H1 (cell line): ENCODE measurements at places on chromosomes 13 and 19. TPM values are rescaled to one million over a fixed set of nuclear protein-coding genes. Genes with fewer than 3 reads are reported as not detected.
A peak's percentile ranks its signal among the peaks of the same experiment; 100 is the strongest.

- no peak overlapping the region for H3K4me3 ChIP-seq
- DNase-seq, result no peak
- H3K27me3 ChIP-seq, result no peaks in the 10 kb centered on the region
These were observed 276.4 kb downstream of the LHFPL6 start for GRCh38 chr13:39326469-39327171.

Gene KANK3
- 2.3 and 2.5 TPM in 2 replicates for total RNA-seq

Gene SLC8A2
- total RNA-seq, result 7.3 and 8.3 TPM in 2 replicates

DNA sequence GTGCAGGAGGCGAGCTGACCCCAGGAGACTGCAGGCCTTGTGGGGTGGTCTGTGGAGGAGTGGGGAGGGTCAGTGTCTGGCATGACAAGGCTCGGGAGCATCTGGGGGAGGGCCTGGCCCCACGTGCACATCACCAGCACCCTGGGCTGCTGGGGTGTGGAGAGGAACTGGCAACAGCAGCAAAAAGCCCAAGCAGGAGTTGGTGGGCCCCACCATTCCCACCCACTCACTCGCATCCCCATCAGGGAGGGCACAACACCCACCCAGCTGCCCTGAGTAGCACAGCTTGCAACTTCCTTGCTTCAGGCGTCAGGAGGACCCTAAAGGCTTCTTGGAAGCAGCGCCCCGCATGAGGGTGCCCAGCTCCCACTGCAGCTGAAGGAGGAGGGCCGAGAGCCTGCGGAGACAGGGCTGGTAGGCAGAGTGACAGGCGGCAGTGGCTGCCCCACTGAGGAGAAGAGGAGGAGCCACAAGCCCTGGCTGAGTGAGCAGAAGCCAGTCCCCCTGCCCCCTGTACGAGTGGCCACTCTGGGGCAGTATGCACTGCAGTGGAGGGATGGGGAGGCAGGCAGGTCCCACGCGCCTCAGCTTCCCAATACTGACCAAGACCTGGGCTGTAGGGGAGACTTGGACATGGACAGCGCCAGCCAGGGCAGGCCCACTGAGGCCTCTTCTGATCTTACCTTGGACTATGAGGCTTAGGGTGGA lies 26.5 kb downstream of the ELL start:
- peaks cover 9% of the 10 kb centered on the region; the same call in 1 of the 2 replicates for H3K4me1 ChIP-seq
- H3K36me3 ChIP-seq, result no peaks in the 10 kb centered on the region
- no peak overlapping the region for H3K27ac ChIP-seq
- no peak overlapping the region for H3K4me3 ChIP-seq
- DNase-seq, result no peak

Gene FOXA3
- total RNA-seq, result 20.2 and 21.7 TPM in 2 replicates

DNA sequence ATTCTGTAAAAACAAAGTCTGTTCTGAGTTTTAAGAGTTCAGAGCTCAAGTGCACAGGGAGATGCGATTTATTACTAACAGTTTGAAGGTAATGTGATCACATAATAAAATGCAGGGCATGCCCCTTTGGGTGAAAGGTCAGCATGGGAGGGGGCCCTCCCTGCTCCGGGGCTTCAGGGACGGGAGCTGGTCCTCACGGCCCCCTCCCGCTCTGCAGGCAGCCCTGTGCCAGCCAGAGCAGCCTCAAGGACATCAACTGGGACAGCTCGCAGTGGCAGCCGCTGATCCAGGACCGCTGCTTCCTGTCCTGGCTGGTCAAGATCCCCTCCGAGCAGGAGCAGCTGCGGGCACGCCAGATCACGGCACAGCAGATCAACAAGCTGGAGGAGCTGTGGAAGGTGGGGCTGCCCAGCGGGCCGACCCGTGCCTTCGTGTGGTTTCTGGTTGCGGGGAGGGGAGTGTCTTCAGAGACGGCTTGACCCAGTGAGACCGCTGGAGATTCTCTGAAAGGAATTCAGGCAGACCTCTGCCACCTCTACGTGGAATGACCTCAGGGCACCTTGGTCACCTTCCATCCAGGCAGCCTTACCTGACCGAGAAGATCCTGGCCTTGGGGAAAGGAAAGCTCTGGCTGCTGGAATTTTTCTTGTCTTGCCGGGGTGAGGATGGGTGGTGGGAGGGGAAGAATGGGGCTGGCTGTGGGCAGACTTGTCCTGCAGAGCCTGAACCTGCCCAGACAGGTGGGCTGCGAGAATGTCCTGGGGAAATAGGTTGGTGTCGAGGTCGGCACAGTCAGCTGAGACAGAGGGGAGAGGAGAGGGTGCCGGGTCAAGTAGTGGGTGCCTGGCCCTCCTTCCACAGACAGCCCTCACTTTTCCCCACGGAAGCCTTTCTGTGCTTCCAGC lies 19.0 kb downstream of the UPF1 start:
- DNase-seq, result no peak
- no peak overlapping the region for H3K4me3 ChIP-seq
- no peaks in the 10 kb centered on the region for H3K4me1 ChIP-seq
- H3K27me3 ChIP-seq, result no peaks in the 10 kb centered on the region

Gene MBNL2
- total RNA-seq, result 2.6 and 3.2 TPM in 2 replicates

Gene NXNL1
- total RNA-seq, result not detected in 2 replicates

GRCh38 chr19:13847407-13848339 lies 29.3 kb upstream of the NANOS3 start:
- peaks cover 6% of the 10 kb centered on the region for H3K4me1 ChIP-seq
- H3K27me3 ChIP-seq, result no peaks in the 10 kb centered on the region
- H3K36me3 ChIP-seq, result no peaks in the 10 kb centered on the region
- DNase-seq, result peak; percentile 90
- H3K4me3 ChIP-seq, result peak overlapping the region; percentile 78
- H3K27ac ChIP-seq, result peak overlapping the region; percentile 97

DNA sequence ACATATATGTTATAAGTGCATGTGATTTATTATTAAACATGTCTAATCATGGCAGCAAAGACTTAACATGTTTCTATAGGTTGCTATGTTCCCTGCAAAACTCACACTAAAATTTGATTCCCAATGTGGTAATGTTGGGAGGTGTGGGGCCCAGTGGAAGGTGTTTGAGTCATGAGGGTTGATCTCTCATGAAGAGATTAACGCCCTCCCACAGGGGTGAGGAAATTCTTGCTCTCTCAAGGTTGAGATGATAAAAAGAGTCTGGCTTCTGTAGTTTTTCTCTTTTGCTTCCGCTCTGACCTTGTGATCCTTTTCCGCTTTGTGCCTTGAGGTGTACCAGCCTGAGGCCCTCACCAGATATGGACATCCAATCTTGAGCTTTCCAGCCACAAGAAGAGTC lies 737.5 kb upstream of the SLITRK5 start:
- H3K27ac ChIP-seq, result no peak overlapping the region; the same call in 1 of the 2 replicates
- no peak overlapping the region for H3K4me3 ChIP-seq
- DNase-seq, result no peak
- no peaks in the 10 kb centered on the region for H3K27me3 ChIP-seq

GRCh38 chr19:53549340-53549739 lies 11.4 kb downstream of the ZNF331 start:
- H3K27me3 ChIP-seq, result no peaks in the 10 kb centered on the region
- H3K36me3 ChIP-seq, result peaks cover 2% of the 10 kb centered on the region; the same call in 1 of the 2 replicates
- H3K4me3 ChIP-seq, result no peak overlapping the region
- H3K4me1 ChIP-seq, result peaks cover 8% of the 10 kb centered on the region
- no peak overlapping the region for H3K27ac ChIP-seq

- DNase-seq, result no peak
- no peaks in the 10 kb centered on the region for H3K27me3 ChIP-seq
- H3K4me3 ChIP-seq, result no peak overlapping the region
- H3K36me3 ChIP-seq, result no peaks in the 10 kb centered on the region
- H3K4me1 ChIP-seq, result no peaks in the 10 kb centered on the region
- no peak overlapping the region for H3K27ac ChIP-seq
These were observed 14.0 kb upstream of the GJB2 start for GRCh38 chr13:20206698-20207235.

Gene COG6
- 19.2 and 22.3 TPM in 2 replicates for total RNA-seq

GRCh38 chr13:20492641-20493040 lies 33.0 kb downstream of the CRYL1 start:
- no peak overlapping the region for H3K4me3 ChIP-seq
- no peaks in the 10 kb centered on the region; the same call in 1 of the 2 replicates for H3K4me1 ChIP-seq
- H3K27me3 ChIP-seq, result no peaks in the 10 kb centered on the region

Gene CEACAM4
- total RNA-seq, result not detected in 2 replicates

DNA sequence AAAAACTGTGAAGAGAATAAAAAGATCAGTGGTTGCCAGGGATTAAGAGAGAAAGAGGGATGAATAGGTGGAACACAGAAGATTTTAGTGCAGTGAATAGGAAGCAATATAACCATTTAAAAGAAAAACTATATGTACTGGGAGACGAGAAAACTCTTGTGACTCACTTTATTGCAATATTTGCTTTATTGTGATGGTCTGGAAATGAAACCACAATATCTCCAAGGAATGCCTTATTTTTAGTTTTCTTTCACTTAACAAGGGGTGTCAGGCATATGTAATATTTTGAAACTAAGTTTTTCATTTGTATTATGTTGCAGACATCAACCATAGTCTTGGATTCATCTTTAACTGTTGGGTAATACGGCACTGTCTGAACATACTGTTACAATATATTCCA lies 1308.2 kb downstream of the PCDH9 start:
- no peak overlapping the region for H3K27ac ChIP-seq
- H3K27me3 ChIP-seq, result no peaks in the 10 kb centered on the region
- no peaks in the 10 kb centered on the region for H3K36me3 ChIP-seq
- H3K4me1 ChIP-seq, result peaks cover 4% of the 10 kb centered on the region; the same call in 1 of the 2 replicates
- no peak overlapping the region for H3K4me3 ChIP-seq
- no peak for DNase-seq

DNA sequence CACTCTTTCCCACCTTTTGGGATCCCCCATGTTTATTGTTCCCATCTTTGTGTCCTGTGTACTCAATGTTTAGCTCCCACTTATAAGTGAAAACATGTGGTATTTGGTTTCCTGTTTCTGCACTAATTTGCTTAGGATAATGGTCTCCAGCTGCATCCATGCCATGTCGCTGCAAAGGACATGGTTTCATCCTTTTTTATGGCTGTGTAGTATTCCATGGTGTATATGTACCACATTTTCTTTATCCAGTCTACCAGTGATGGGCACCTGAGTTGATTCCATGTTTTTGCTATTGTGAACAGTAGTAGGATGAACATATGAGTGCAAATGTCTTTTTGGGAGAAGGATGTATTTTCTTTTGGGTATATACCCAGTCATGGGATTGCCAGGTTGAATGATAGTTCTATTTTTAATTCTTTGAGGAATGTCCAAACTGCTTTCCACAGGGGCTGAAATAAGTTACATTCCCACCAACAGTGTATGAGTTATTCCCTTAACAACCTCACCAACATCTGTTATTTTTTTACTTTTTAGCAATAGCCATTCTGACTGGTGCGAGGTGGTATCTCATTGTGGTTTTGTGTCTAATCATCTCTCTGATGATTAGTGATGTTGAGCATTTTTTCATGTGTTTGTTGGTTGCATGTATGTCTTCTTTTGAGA lies 55.7 kb upstream of the MEDAG start:
- no peaks in the 10 kb centered on the region for H3K36me3 ChIP-seq
- no peak overlapping the region for H3K27ac ChIP-seq
- DNase-seq, result no peak
- H3K4me1 ChIP-seq, result no peaks in the 10 kb centered on the region; the same call in 1 of the 2 replicates
- H3K4me3 ChIP-seq, result no peak overlapping the region

DNA sequence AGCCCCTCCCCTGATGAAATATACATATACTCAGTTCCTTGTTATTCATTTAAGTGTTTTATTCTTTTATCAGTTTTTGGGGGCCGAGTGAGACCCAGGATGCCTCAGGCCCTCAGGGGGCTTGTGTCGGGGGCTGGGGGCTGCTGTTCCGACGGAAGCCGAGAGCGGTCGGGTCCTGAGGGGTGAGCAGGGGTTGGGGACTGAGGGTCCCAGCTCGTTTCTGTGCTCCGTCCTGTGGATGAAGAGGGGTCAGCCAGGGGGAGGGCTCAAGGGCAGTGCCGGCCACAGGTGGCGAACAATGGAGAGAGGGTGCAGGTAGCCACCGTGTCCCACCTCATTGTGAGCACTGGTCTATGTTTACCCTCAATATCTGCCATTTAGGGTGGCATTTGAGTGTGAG lies 1.9 kb downstream of the PCP2 start:
- H3K27ac ChIP-seq, result no peak overlapping the region
- no peak for DNase-seq
- H3K4me3 ChIP-seq, result no peak overlapping the region
- peaks cover 1% of the 10 kb centered on the region; the same call in 1 of the 2 replicates for H3K36me3 ChIP-seq
- peaks cover 19% of the 10 kb centered on the region for H3K27me3 ChIP-seq
- 0 out of 2 replicates have a peak, but pooled peaks cover 2% of the 10 kb centered on the region for H3K4me1 ChIP-seq

GRCh38 chr13:29923554-29924481 lies 73.4 kb upstream of the UBL3 start:
- peak; percentile 81 for DNase-seq
- no peaks in the 10 kb centered on the region for H3K36me3 ChIP-seq
- no peaks in the 10 kb centered on the region; the same call in 1 of the 2 replicates for H3K4me1 ChIP-seq
- no peak overlapping the region for H3K27ac ChIP-seq
- H3K4me3 ChIP-seq, result no peak overlapping the region
- peaks cover 7% of the 10 kb centered on the region; the same call in 1 of the 2 replicates for H3K27me3 ChIP-seq

Gene XPO4
- total RNA-seq, result 33.3 and 35.5 TPM in 2 replicates

Gene IGFL2
- not detected in 2 replicates for total RNA-seq

Gene SYNGR4
- 1.1 TPM in 1 of 2 replicates, not detected in the other for total RNA-seq

- H3K4me3 ChIP-seq, result no peak overlapping the region
- no peak overlapping the region for H3K27ac ChIP-seq
- H3K36me3 ChIP-seq, result no peaks in the 10 kb centered on the region
- no peaks in the 10 kb centered on the region for H3K27me3 ChIP-seq
- H3K4me1 ChIP-seq, result no peaks in the 10 kb centered on the region
These were observed 373.0 kb downstream of the FGF14 start for GRCh38 chr13:102028868-102029267.

GRCh38 chr13:58804832-58805231 lies 1173.3 kb downstream of the PCDH17 start:
- H3K4me3 ChIP-seq, result no peak overlapping the region
- H3K27me3 ChIP-seq, result no peaks in the 10 kb centered on the region
- DNase-seq, result no peak
- H3K36me3 ChIP-seq, result no peaks in the 10 kb centered on the region
- H3K27ac ChIP-seq, result no peak overlapping the region

Gene MUC16
- total RNA-seq, result 0.17 and 0.25 TPM in 2 replicates

Gene CEACAM21
- total RNA-seq, result not detected in 2 replicates

- H3K27ac ChIP-seq, result no peak overlapping the region
- H3K36me3 ChIP-seq, result no peaks in the 10 kb centered on the region
- DNase-seq, result no peak
- H3K4me3 ChIP-seq, result no peak overlapping the region
- no peaks in the 10 kb centered on the region for H3K27me3 ChIP-seq
These were observed 194.0 kb upstream of the NBEA start for GRCh38 chr13:34748073-34748472.

Gene MRI1
- total RNA-seq, result 21.7 and 24.5 TPM in 2 replicates

Gene SSBP4
- 26.4 and 30.5 TPM in 2 replicates for total RNA-seq

Gene EID2B
- total RNA-seq, result 2.4 and 3.4 TPM in 2 replicates

Gene PODNL1
- total RNA-seq, result 0.75 and 1.5 TPM in 2 replicates

Gene GAMT
- 17.2 TPM in 2 replicates for total RNA-seq

GRCh38 chr13:41603917-41604316 lies 146.6 kb downstream of the RGCC start:
- H3K36me3 ChIP-seq, result no peaks in the 10 kb centered on the region
- H3K4me3 ChIP-seq, result no peak overlapping the region
- no peaks in the 10 kb centered on the region for H3K4me1 ChIP-seq
